ENCODE measurements at places on chromosomes 2 and 18.

DNA sequence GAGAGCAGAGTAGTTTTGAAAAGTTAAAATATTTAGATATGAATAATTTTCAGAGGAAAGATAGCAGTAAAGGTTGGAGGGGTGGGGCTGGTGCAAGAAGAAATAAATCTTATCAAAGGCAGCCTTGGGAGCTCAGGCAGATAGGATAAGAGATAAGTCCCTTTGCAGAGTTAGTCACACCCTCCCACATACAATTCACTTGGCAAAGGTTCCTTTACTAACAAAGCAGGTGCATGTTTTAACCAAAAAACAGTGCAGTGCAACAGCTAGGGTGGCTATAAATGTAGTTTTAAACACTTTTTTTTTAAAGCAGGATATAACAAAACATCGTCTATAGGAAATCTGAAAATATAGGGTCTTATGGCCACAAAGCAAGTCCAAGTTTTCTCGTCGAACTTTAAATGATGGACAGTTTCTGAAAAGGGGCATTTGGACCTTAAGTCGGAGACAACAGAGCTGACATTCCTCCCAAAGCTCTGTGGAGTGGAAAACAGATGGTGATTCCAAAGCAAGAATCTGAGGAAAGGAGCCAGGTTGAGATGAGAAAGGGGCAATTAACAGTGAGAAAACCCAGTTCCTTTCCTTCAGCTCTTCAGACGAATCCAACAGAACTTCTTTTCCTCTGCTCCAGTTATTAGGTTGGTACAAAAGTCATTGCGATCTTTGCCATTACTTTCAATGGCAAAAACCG lies 53.0 kb downstream of the EPHA4 start:
- DNase-seq, result no peak

DNA sequence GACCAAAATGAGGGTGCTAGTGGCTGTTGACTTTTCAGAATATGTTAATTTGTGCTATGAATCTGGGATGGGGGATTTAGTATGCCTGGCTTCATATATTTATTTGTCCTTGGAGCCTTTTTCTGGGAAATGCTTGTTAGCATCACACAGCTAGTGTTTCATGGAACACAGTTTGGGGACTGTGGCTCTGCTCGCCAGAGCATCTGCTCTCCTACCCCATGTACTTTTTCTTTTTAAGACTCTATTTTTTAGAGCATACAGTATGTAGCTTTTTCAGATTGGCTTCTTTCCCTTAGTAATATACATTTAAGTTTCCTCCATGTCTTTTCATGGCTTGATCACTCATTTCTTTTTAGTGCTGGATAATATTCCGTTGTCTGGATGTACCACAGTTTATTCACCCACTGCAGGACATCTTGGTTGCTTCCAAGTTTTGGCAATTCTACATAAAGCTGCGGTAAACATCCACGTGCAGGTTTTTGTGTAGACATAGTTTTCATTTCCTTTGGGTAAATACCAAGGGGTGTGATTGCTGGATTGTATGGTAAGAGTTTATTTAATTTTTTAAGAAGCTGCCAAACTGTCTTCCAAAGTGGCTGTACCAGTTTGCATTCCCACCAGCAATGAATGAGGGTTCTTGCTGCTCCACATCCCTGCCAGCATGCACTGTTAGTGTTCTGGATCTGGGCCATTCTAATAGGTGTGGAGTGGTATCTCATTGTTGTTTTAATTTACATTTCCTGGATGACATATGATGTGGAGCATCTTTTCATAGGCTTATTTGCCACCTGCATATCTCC lies 44.1 kb downstream of the EFR3B start:
- DNase-seq, result no peak

GRCh38 chr2:140786585-140786984 lies 1344.2 kb downstream of the LRP1B start:
- no peak for DNase-seq

GRCh38 chr2:105597806-105598803 lies 146.6 kb upstream of the NCK2 start:
- DNase-seq, result no peak

GRCh38 chr2:121075006-121075551 lies 209.9 kb downstream of the TFCP2L1 start:
- peak; percentile 49 for DNase-seq

DNA sequence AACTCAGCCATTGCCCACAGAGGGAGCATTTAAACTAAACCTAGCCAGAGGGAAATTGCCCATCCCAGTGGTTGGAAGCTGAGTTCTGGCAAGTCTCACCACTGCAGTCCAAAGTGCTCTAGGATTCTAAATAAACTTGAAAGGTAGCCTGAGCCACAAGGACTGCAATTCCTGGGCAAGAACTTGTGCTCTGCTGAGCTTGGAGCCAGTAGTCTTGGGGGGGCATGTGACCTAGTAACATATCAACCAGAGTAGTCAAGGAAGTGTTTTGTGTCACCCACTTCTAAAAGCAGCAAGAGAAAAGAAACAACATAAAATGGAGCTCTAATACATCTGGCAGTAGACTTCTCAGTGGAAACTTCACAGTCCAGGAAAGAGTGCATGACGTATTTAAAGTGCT lies 167.0 kb downstream of the PTH2R start:
- no peak for DNase-seq

GRCh38 chr18:46546111-46546640 lies 110.8 kb downstream of the LOXHD1 start:
- DNase-seq, result no peak

- DNase-seq, result no peak
Measured at GRCh38 chr2:29576231-29576630, 345.2 kb downstream of the ALK start.

DNA sequence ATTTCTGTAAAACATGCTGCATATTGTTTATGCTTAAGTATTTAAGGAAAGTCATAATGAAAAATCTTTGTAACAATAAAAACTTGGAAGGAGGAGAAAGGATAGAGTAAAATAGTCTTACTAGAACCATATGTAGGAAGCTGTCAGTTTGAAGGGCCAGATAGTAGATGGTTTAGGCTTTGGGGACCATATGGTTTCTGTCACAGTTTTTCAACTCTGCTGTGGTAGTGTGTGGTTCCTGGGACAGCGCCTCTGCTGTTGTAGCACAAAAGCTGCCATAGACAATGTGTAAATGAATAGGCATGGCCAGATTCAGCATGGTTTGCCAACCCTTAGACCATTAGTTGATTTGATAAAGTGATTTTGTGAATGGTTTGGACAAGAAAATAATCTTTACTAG lies 75.5 kb downstream of the SLC39A10 start:
- DNase-seq, result no peak

- DNase-seq, result no peak
Measured at GRCh38 chr2:174635776-174636404, 38.3 kb upstream of the WIPF1 start.

DNA sequence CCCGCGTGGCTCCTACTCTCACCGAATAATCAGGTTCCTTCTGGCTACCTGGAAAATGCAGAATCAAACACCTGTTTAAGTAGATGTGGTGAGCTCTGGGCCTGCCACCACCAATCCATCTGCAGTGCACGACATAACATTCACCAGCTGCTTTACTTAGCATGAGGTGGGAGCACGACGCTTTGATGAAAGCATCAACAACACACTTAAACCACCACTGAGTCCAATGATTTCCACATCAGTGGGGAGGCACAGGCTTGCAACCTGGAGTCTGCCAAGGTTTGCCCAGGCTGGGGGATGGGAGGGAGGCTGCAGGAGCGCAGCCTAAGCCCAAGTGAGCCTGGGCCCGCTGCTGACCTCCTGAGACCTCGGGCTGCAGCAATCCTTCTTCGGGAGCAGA lies 415.5 kb downstream of the MEIS1 start:
- DNase-seq, result no peak

GRCh38 chr2:182048621-182049020 lies 63.0 kb downstream of the PPP1R1C start:
- no peak for DNase-seq

DNA sequence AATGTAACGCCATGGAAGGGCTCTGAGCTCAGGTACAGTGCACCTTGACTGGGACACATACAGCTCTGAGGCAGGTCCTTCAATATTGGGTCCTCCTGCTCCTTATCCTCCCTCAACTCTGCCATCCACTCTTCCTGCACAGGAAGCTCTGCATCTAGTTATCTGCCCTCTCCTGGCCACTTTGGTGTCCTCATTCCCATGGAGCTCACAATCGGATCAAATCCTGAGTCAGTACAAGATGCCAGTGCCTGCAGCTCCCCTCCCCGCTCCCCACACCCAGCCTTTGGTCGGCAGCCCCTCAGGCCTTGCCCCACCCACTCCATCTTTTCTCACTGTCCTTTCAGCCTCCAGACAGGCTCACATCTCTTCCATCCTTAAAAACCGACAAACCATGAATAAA lies 58.0 kb downstream of the LRRFIP1 start:
- no peak for DNase-seq

- DNase-seq, result no peak
Measured at GRCh38 chr2:42851186-42851585, 58.8 kb upstream of the HAAO start.

DNA sequence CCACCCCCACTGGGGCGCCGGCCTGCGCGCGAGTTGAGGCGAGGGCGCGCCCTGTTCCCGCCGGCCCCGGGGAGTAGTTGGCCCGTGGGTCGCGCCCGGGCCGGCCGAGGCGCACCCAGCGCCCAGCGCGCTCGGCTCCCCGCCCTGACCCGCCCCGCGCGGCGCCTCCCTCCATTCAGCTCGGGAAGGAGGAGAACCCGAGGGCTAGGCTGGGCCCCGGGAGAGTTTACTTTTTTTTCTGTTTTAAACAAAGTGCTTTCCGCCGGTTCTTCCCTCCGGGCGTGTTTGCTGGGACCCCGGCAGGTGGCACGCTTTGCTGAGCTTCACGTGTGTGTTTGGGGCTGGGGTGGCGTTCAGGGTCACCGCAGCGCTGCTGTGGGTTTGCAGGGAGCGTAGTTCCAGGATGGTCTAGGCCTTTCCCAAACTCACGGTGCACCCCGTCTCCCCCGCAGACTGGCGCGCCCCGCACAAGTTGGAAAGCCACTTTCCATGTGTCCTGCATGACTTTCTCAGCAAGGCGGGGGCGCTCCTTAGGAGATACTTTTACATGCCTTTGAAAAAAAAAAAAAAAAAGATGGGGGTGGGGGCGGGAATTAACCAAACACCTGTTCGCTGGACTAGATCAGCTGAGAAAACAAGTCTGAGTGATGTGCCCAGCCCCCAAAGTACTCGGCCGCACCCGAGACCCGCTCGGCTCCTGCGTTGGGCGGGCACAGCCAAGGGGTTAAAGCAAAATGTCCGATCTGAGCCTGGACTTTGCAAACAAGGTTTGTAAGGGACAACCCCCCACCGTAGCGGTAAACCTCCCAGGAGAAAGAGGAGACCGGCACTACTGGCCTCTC lies 825 bp downstream of the ITGA6 start:
- peak; percentile 64 for DNase-seq

- no peak for DNase-seq
Measured at GRCh38 chr2:118078734-118079133, 9.5 kb upstream of the INSIG2 start.

- DNase-seq, result no peak
Measured at GRCh38 chr2:235804676-235805075, 310.8 kb downstream of the AGAP1 start.

DNA sequence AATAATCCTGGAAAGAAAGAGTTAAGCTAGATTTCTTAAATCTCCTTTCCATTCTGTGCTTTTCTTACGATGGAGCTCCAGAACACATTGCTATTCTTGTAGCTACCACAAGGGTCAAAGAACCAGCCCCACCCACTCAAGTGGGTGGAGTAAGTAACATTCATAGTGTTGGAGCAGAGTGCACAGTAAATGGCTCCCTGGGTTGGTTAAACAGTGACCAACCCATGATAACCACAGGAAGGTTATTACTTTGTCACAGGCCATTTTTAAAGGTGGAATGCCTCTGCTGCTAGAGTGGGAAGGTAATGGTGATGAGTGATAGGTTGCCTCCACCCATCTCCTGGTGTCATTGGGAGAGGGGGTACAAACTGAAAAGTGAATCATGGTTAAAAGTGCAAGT lies 13.9 kb downstream of the ARPC2 start:
- peak; percentile 36 for DNase-seq

DNA sequence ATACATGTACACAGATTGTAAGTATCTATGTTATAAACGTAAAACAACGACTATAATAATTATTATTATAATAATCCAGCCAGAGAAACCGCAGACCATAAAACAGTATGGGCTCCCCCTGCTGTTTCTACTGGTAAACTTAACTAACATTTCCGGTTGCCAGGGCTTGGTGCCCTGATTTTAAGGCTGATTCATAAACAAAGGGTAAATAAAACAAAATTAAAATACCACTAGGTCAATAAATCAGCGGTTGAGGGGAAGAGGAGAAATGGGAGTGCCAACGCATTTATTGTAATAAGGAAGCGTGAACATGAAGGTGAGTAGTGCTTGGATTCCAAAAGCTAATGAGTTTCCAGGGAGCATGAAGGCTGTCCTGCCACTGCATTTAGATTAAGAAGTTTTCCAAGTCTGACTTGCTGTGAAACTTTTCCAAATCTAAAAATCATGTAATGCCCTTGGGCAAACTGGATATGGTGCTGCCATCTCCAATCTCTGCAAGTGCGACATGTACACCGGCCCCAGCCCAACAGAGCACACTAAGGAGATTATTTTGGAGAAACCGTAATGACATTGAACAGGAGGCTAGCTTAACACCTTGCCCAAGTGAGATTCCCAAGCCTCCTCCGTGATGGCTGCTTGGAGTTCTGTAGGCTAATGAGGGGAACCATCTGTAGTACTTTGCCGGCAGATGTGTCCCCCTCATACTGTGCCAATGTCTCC lies 50.7 kb upstream of the HNRNPA3 start:
- DNase-seq, result no peak

GRCh38 chr2:68727683-68728375 lies 6.8 kb upstream of the ARHGAP25 start:
- DNase-seq, result no peak

- DNase-seq, result no peak
Measured at GRCh38 chr18:59446012-59446411, 86.9 kb upstream of the LMAN1 start.

Data from stimulated activated CD4-positive, alpha-beta T cell treated with anti-CD3 and anti-CD28 coated beads, Interleukin-2, amount 100 ng/mL, for 24 hours (primary cell).